ENCODE measurements at places on chromosomes 7 and 10. TPM values are rescaled to one million over a fixed set of nuclear protein-coding genes. Genes with fewer than 3 reads are reported as not detected.
A peak's percentile ranks its signal among the peaks of the same experiment; 100 is the strongest.

CDC14C gene
- not detected for total RNA-seq

- no peak overlapping the region for H3K27ac ChIP-seq
- DNase-seq, result no peak
- H3K4me3 ChIP-seq, result no peak overlapping the region
- peaks cover 60% of the 10 kb centered on the region for H3K27me3 ChIP-seq
Observed at GRCh38 chr7:95917634-95918033, 145.3 kb downstream of the DYNC1I1 start.

- H3K4me1 ChIP-seq, result peaks cover 8% of the 10 kb centered on the region
- peaks cover 6% of the 10 kb centered on the region for H3K27me3 ChIP-seq
- no peak overlapping the region for H3K27ac ChIP-seq
- DNase-seq, result no peak
Observed at GRCh38 chr7:43834463-43835251, 34.7 kb downstream of the MRPS24 start.

- DNase-seq, result no peak
- H3K4me1 ChIP-seq, result peaks cover 52% of the 10 kb centered on the region
- H3K27ac ChIP-seq, result peak overlapping the region; percentile 17
- H3K27me3 ChIP-seq, result no peaks in the 10 kb centered on the region
Observed at GRCh38 chr10:102633287-102633686, 11.0 kb upstream of the TRIM8 start.

- peaks cover 6% of the 10 kb centered on the region for H3K4me1 ChIP-seq
- no peak overlapping the region for H3K4me3 ChIP-seq
- H3K36me3 ChIP-seq, result peaks cover 12% of the 10 kb centered on the region
- H3K27me3 ChIP-seq, result no peaks in the 10 kb centered on the region
- H3K27ac ChIP-seq, result no peak overlapping the region
Observed at GRCh38 chr7:158804335-158804734, 25.0 kb downstream of the ESYT2 start.

GRCh38 chr7:107161415-107161814 is 7.4 kb upstream of the HBP1 start:
- H3K27ac ChIP-seq, result no peak overlapping the region
- no peaks in the 10 kb centered on the region for H3K27me3 ChIP-seq
- H3K4me1 ChIP-seq, result no peaks in the 10 kb centered on the region
- DNase-seq, result no peak

OGDHL gene
- 10.6 TPM for total RNA-seq

- peaks cover 34% of the 10 kb centered on the region for H3K4me1 ChIP-seq
- no peaks in the 10 kb centered on the region for H3K36me3 ChIP-seq
- peak; percentile 45 for DNase-seq
- no peaks in the 10 kb centered on the region for H3K27me3 ChIP-seq
Observed at GRCh38 chr7:18352339-18353255, 143.0 kb upstream of the HDAC9 start.

STEAP1B gene
- total RNA-seq, result 9.5 TPM

GRCh38 chr10:15469111-15469510 is 98.0 kb upstream of the FAM171A1 start:
- no peak overlapping the region for H3K4me3 ChIP-seq
- DNase-seq, result no peak
- peak overlapping the region; percentile 35 for H3K27ac ChIP-seq

GRCh38 chr10:15455456-15455855 is 84.4 kb upstream of the FAM171A1 start:
- H3K36me3 ChIP-seq, result no peaks in the 10 kb centered on the region
- DNase-seq, result no peak
- H3K4me1 ChIP-seq, result peaks cover 14% of the 10 kb centered on the region
- no peak overlapping the region for H3K27ac ChIP-seq

LIPM gene
- total RNA-seq, result not detected

DNA sequence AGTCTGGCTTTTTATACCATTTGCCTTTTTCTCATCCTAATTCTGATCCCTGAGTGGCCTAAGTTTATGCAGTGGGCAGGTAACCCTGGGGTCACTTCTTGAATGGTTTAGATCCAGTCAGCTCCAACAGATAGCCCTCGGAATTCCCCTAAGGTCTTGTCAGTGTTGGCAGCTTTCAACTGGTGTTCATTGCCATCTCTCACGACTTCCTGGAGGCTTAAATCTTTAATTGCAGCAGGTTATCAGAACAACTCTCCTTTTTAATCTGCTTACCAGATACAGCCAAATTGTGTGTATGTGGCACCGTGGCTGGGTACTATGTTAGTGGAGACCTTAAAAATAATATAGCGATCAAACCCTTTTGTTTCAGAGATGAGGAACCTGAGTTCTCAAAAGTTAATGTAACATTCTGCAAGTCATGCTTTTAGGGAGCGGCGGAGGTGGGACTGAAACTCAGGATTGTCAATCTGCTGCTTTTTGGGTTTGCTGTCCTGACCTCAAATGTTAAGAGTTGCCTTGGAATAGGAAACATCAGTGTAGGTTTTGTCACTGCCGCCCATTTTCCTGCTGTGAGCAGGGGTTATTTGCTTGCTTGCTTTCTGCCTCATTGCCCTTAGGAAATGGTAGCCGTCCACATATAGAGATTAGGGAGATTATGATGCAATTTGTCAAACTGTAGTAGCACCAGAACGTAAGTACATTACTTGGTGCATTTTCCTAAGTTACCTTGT is 818 bp downstream of the DLD start:
- peaks cover 36% of the 10 kb centered on the region for H3K4me1 ChIP-seq
- H3K36me3 ChIP-seq, result peaks cover 6% of the 10 kb centered on the region
- H3K27me3 ChIP-seq, result no peaks in the 10 kb centered on the region
- H3K4me3 ChIP-seq, result peak overlapping the region; percentile 94
- peak overlapping the region; percentile 97 for H3K27ac ChIP-seq

DNA sequence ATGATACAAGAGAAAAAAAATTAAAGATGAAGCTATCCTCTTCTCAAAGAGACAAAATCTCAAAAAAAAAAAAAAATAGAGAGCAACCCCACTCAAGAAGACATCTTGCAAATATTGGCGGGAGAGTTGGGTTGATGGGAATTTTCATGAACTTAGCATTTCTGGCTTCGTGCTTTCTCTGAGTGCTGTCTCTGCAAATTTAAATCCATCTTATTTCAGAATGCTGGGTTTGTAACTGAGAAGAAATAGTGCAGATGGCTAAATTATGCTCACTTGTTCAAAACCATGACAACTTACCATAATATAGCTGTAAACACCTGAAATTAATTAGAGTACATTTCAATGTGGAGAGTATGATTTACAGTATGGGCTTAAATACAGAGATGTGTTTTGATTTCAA is 484.8 kb upstream of the CELF2 start:
- H3K27ac ChIP-seq, result no peak overlapping the region
- no peak for DNase-seq
- no peaks in the 10 kb centered on the region for H3K27me3 ChIP-seq
- H3K4me3 ChIP-seq, result no peak overlapping the region
- peaks cover 2% of the 10 kb centered on the region for H3K36me3 ChIP-seq
- H3K4me1 ChIP-seq, result peaks cover 19% of the 10 kb centered on the region

- no peak overlapping the region for H3K27ac ChIP-seq
- H3K27me3 ChIP-seq, result no peaks in the 10 kb centered on the region
- no peak overlapping the region for H3K4me3 ChIP-seq
- H3K36me3 ChIP-seq, result no peaks in the 10 kb centered on the region
Observed at GRCh38 chr10:30736685-30737232, 107.2 kb upstream of the LYZL2 start.

AGAP9 gene
- total RNA-seq, result 12.8 TPM

DNA sequence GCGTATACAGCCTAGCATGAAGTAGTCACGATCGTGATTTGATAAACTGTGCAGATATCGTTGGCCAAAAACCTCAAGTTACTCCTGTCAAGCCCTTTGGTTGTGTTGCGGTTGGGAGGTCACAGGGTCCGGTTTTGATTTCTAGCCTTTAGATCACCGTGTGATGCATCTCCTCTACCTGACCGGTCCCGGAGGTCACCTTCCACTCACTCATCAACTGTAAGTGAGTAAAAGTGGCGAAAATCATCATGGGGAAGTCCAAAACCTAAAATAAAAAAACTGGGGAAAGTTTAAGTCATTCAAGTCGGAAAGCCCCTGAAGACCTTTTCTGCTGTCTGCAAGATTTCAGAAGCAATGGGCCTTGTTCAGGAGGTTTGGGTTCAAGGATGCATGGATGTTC is 62.8 kb downstream of the ADARB2 start:
- no peaks in the 10 kb centered on the region for H3K27me3 ChIP-seq
- H3K4me3 ChIP-seq, result no peak overlapping the region
- H3K4me1 ChIP-seq, result no peaks in the 10 kb centered on the region
- H3K27ac ChIP-seq, result no peak overlapping the region
- DNase-seq, result no peak
- no peaks in the 10 kb centered on the region for H3K36me3 ChIP-seq

KCND2 gene
- 0.59 TPM for total RNA-seq

DNA sequence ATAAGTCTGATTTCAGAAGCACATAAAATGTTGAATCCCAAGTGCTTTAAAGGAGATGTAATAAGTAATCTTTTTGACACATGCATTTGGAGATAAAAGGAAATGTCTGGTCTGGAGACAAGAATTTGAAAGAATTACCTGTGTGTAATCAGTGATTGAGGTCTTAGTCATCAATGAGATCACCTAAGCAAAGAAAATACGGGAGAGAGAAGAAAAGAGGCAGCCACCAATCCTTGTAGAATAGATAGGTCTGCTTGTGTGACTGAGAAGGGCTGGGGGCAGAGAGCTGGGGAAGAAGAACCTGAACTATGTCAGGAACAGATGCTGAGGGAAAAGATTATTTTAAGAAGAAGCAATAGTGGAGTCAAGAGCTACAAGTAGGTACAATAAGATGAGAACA is 49.3 kb upstream of the ITPRID1 start:
- H3K27ac ChIP-seq, result no peak overlapping the region
- H3K4me3 ChIP-seq, result no peak overlapping the region
- peaks cover 14% of the 10 kb centered on the region for H3K27me3 ChIP-seq
- H3K4me1 ChIP-seq, result peaks cover 14% of the 10 kb centered on the region
- H3K36me3 ChIP-seq, result no peaks in the 10 kb centered on the region
- no peak for DNase-seq

DNA sequence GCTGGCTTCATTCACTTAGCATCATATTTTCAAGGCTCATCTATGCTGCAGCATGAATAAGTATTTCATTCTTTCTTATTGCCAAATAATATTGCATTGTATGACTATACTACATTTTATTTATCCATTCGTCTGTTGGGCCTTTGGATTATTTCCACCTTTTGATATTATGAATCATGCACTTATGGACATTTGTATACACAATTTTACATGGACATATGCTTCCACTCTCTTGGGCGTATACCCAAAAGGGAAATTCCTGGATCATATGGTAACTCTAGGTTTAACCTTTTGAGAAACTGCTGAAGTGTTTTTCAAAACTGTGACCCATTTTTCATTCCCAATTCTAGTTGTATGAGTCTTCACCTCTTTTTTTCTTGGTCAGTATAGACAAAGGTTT is 80.3 kb upstream of the GNAI1 start:
- H3K4me3 ChIP-seq, result no peak overlapping the region
- H3K27me3 ChIP-seq, result no peaks in the 10 kb centered on the region
- no peak for DNase-seq
- no peak overlapping the region for H3K27ac ChIP-seq

CYP26C1 gene
- 0.37 TPM for total RNA-seq

ASAH2 gene
- 5.9 TPM for total RNA-seq

DNA sequence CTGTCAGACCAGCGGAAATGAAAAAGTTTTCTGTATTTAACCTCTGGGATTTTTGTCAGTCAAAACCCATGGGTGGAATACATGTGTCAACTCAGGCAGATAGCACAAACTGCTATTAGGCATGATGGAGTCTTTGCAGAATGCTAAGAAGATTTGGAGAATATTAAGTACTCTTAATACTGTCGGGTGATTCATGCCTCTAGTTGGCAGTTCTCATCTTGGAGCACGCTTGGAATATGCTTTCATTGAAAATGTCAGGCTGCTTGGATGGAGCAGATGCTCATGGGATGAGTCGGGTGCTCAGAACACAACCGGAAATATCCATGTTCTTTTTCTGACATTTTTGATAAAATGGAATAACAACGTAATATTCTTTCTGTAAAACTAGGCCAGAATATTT is 27.6 kb upstream of the PRKG1 start:
- no peaks in the 10 kb centered on the region for H3K27me3 ChIP-seq
- no peak for DNase-seq
- no peaks in the 10 kb centered on the region for H3K4me1 ChIP-seq
- H3K27ac ChIP-seq, result no peak overlapping the region
- H3K36me3 ChIP-seq, result no peaks in the 10 kb centered on the region

GRCh38 chr7:19248681-19249080 is 103.5 kb upstream of the FERD3L start:
- no peak overlapping the region for H3K27ac ChIP-seq
- DNase-seq, result no peak
- no peaks in the 10 kb centered on the region for H3K4me1 ChIP-seq
- H3K4me3 ChIP-seq, result no peak overlapping the region

- peak overlapping the region; percentile 31 for H3K4me3 ChIP-seq
- no peaks in the 10 kb centered on the region for H3K27me3 ChIP-seq
- peak overlapping the region; percentile 12 for H3K27ac ChIP-seq
- peaks cover 18% of the 10 kb centered on the region for H3K36me3 ChIP-seq
- DNase-seq, result no peak
Observed at GRCh38 chr10:805620-806305, 116.3 kb upstream of the DIP2C start.

DNA sequence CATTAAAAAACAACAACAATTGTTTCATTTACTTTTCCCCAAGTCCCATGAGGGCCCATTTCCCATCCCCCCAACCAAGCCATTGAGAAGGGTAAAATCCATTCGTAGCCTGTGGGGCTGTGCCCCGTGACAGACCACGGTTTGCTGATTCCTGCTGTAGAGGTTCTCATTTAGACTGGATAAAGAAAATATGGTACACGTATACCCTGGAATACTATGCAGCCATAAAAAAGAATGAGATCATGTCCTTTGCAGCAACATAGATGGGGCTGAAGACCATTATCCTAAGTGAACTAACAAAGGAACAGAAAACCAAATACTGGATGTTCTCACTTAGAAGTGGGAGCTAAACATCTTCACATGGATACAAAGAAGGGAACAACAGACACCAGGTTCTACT is 44.9 kb downstream of the ZNF783 start:
- H3K36me3 ChIP-seq, result no peaks in the 10 kb centered on the region
- H3K27me3 ChIP-seq, result no peaks in the 10 kb centered on the region
- no peak for DNase-seq
- no peak overlapping the region for H3K4me3 ChIP-seq
- H3K27ac ChIP-seq, result no peak overlapping the region

SPDYE16 gene
- total RNA-seq, result 0.35 TPM

- H3K27ac ChIP-seq, result no peak overlapping the region
- H3K4me1 ChIP-seq, result no peaks in the 10 kb centered on the region
- H3K36me3 ChIP-seq, result no peaks in the 10 kb centered on the region
- peaks cover 4% of the 10 kb centered on the region for H3K27me3 ChIP-seq
- H3K4me3 ChIP-seq, result no peak overlapping the region
Observed at GRCh38 chr7:150307129-150307528, 16.0 kb upstream of the LRRC61 start.

CYP2E1 gene
- total RNA-seq, result 0.49 TPM

DNA sequence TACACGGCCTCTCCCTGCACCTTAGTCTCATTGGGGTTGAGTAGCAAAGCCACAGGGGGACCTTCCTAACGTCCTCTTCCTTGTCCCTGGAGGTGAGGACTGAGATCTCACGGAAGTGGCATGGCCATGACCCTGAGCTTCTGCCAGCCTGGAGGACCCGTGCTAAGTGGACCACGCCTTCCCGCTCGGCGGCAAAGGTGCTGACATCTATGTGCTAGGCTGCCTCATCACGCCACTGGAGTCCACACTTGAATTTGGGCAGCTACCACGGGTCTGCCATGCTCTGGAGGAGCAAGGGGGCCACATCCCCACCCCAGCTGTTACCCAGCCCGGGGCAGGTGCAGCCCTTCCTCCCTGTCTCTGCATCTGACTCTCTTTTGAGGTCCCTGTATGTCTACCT is 15.3 kb downstream of the GHRHR start:
- H3K4me3 ChIP-seq, result no peak overlapping the region
- no peaks in the 10 kb centered on the region for H3K36me3 ChIP-seq
- no peak for DNase-seq
- H3K27ac ChIP-seq, result peak overlapping the region; percentile 68
- H3K27me3 ChIP-seq, result peaks cover 46% of the 10 kb centered on the region
